ENCODE measurements at places on chromosomes 5 and 9.

- DNase-seq = no peak
Measured at GRCh38 chr5:149283626-149284480, 12.2 kb downstream of the AFAP1L1 start.

- no peak for DNase-seq
Measured at GRCh38 chr9:38026021-38026809, 42.8 kb downstream of the SHB start.

GRCh38 chr9:134519375-134520070 lies 122.1 kb upstream of the COL5A1 start:
- no peak for DNase-seq

DNA sequence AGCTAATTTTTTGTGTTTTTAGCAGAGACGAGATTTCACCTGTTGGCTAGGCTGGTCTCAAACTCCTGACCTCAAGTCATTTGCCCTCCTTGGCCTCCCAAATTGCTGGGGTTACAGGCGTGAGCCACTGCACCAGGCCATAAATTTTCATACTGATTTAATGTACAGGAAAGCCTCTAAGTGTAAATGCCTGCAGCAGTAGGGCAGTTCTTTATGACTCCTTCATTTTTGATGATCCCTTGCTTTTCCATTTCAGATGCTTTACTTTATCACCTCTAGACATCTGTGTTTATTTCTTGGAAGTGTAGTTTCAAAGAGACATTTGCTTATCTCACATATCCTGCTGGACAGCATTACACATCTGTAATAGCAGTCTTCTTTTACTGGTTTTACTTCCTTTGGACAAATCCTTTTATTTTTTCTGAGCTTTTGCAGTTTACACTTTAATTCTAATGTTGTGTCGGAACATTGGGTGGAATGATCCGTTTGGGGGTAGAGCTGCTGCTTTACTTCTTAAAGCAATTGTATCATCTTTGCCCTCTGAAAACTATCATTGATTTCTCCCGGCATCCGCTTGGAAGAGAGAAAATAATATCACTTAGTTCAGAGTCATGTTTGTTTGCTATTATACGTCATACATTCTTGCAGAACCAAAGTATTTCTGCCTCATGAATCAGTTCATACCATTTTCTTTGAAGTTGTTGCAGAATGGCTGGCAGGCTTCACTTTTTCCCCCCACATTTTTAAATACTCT lies 36.0 kb downstream of the SCGB3A1 start:
- DNase-seq = no peak

GRCh38 chr9:1222511-1222910 lies 172.4 kb downstream of the DMRT2 start:
- no peak for DNase-seq

- DNase-seq = no peak
Measured at GRCh38 chr9:19085295-19085694, 17.4 kb downstream of the HAUS6 start.

DNA sequence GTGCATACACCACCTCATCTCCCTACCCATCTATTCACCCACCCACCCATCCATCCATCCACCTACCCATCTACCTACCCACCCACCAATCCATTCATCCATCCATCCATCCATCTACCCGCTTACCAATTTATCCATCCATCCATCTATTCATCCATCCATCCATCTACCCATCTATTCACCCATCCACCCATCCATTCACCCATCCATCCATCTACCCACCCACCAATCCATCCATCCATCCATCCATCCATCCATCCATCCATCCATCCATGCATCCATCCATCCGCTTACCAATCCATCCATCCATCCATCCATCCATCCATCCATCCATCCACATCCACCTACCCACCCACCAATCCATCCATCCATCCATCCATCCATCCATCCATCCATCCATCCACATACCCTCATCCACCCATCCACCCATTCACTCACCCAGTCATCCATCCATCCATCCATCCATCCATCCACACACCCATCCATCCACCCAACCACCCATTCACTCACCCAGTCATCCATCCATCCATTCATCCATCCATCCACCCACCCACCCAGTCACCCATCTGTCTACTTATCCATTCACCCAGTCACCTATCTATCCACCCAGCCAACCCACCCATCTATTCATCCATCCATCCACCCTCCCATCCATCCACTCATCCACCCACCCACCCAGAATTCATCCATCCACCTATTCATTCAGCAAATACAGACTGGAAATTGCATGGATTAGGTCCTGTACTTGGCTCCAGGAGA lies 125.6 kb downstream of the RXRA start:
- no peak for DNase-seq

- DNase-seq = no peak
Measured at GRCh38 chr5:160643616-160644240, 208.3 kb downstream of the ATP10B start.

GRCh38 chr5:131379723-131380122 lies 115.9 kb downstream of the CDC42SE2 start:
- DNase-seq = peak; percentile 57

DNA sequence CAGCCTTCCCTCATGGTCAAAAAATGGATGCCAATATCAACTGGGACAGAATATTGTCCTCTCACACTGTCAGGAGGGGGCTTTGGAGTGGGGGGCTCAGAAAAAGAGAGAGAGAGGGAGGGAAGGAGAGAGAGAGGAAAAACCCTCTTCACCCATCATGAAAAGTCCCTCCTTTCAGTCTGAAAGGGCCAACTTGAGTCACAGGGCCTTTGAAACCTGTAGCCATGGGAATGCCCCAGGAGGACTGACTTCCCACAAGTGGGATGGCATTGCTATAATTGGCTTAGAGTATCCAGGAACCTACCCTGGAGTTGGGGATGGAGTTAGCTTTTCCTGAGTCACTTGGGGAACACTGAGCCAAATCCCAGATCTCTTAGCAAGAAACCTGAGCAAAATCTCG lies 41.2 kb downstream of the DNAJC21 start:
- no peak for DNase-seq

DNA sequence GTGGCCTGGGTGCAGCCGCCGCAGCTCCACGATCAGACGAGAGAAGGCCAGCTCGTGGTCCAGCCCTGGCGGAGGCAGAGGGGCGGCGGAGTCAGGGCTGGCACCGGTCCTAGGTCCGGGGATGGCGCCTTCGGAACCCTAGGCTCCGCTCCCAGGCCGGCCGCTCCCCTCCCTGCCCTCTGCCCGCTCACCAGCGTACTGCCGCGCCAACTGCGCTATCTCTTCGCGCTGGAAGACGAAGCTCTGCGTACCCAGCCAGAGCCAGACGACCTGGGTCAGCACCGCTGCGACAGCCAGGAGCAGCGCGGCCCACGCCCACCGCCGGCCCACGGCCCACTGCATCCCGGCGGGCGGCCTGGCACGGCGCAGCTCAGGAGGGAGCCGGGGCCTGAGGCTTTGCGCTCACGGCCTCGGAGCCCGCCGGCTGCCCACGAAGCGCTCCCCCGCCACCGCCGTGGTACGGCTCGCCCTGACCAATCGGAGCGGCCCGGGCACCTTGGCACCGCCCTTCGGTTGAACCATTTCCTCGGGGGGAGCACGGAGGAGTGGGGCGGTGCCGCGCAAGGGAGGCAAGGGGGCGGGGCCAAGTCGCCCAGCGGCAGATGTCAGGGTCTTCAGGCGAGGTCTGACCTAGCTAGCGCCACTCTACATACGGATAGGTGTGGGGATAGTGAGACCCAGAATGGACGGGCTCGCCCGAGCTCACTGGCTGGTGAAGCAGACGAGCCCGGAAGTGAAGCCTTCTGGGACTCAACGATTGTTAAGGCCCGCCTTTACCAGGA lies at the start of gene SIGMAR1:
TSS of gene SIGMAR1 (minus strand) at position 432 of the 782 bp plus-strand sequence. CDS start at position 342, 90 bp downstream.
- peak; percentile 89 for DNase-seq

DNA sequence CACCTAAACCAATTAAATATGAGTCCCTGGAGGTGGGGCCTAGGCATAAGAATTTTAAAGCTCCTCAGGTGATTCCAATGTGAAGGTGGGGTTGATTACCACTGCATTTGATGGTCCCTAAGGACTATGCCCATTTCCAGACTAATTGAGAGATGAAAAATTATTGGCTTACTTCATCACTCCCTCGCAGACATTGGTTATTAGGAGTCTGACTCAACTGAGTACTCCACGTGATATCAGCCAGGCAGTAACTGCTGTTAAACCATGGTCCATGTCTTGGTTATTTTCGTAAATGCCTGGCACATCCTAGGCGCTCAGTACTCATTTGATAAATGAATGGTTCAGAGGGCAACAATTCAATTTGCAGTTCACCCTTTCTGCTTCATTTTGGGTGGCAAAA lies 54.5 kb downstream of the PUM3 start:
- no peak for DNase-seq

DNA sequence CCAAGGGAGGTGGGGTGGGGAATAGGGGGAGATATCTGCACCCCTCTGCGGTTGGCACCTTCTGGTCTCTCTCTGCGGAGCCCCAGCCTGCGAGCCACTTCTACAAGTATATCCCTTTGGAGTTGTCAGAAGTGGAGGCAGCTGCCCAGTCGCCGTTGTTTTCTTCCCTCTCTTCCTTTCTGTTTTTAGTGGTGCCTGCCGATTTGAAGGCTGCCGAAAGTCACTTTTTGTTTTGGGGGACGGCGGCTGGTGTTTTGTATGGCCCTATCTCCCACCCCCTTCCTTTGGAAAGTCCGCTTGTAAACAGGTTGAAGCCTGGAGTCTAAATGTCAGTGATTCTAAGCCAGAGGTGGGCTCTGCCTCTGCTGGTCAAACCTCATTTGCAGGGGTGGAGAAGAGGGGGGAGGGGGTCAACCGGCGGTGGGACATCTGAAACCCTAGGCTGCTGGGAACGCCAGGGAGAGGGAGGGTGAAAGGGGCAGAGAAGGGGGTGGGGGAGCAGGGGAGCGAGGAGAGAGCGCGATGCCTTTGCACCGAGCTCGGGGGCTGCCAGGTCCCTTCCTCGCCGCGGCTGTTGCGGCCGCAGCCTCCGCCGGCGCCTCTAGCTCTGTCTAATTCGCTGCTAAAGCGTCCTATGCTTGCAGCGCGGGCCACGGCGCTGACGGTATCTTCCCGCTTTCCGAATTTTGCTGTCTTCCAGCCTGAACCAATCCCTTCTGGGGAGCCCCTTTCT lies at the start of gene FGF10:
TSS of gene FGF10 (minus strand) at position 331 of the 733 bp plus-strand sequence. CDS start 738 bp downstream, outside the sequence.
- no peak for DNase-seq

GRCh38 chr5:158484150-158484549 lies 615.6 kb downstream of the EBF1 start:
- DNase-seq = no peak

DNA sequence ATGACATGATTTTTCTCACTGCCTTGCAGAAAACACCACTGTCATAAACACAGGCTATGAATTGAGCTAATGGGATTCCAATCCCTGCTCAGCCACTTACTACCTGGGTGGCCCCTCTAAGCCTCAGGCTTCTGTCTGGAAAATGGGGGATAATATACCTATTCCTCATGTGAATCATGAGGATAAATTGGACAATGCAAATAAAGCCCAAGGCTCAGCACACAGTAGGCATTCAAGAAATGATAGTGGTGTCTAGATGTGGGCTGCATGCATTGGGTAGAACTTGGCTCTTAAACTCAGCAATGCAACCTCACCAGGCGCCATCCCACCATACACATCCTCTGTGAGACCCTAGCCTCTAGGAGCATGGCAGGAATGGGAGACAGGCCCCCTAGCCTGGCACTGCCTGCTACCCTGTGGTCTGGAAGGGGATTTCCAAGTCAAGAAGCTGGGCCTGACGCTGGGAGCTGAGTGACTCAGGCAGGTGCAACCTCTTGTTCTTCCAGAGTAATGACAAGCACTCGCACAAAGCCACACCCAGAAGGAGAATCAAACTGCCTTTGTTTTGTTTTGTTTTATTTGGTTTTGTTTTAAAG lies 2.3 kb upstream of the TNIP1 start:
- peak; percentile 64 for DNase-seq

DNA sequence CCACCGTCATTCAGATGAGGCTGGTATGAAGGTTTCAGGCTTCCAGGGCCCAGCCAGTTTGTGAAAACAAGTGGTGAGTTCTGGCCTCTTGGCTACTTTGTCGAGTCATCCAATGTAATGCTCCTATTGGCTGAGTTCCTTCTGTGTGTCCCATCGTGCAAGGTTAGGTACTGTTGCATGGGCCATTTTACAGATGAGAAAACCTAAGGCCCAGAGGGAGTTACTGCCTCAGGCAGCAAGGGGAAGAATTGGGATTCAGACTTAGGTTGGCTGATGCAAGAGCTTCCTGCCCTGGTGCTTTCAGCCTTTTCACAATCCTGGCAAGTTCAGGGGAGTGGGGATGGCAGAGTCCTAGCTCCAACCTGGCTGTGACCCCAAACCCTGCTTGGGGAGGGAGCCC lies 17.4 kb upstream of the PITX1 start:
- DNase-seq = no peak

DNA sequence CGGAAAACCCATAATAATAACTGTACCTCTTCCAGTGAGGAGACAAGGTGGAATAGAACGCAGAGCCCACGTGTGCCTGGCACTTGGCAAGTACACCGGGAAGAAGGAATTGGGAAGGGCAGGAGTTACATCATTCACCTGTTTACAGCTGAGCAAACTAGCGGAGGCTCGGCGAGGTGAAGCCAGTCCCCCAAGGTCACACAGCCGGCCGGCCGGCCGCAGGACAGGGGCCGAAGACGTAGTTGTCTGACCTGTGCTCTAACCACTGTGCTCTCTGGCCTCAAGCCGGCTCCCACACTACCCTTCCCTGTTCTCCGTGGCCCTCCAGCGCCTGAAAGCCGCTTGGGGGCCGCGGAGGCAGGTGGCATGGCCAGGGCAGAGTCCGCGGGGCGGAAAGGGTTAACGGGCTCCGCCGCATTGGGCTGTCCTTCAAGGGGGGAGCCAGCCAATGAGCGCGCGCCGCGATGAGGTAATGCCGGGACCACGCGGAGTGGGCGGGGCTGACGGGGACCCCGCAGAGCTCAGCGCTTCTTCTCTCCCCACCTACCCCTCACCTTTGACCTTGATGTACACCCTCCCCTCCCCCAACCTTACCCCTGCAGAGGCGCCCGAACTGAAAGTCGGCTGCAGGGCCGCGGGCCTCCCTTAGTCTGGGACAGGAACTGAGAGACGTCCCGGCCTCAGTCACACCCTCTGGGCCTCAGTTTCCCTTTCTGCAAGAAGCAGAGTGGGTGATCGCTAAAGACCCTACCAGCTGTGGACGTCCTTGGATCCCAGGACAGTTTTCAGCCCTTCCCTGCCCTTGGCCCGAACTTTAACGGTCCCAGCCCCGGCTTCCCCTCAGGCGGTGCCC lies 125.1 kb downstream of the C9orf50 start:
- DNase-seq = peak; percentile 77

DNA sequence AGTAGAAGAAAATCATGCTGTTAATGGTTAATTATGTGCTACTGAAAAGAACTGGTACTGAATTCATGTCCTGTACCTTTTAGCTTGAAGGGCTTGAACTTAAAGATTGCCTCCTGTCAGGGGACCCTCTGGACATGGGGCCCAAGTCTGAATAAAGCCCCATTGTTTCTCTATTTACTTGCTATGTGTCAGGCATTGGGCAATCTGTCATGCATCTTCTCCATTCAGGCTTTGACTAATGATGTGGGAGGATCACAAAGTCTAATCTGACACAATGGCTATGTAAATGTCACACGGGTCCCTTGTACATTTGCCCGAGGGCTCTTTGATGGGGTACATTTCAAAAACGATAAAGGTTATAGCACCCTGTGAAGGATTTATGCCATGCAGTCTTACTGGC lies 64.0 kb upstream of the TUSC1 start:
- no peak for DNase-seq

Measured in activated T-helper 9 cell treated with anti-CD3 and anti-CD28 coated beads, Interleukin-2, amount 50 U/mL, for 16 hours (primary cell).